ENCODE measurements at places on chromosomes 7 and 10.

DNA sequence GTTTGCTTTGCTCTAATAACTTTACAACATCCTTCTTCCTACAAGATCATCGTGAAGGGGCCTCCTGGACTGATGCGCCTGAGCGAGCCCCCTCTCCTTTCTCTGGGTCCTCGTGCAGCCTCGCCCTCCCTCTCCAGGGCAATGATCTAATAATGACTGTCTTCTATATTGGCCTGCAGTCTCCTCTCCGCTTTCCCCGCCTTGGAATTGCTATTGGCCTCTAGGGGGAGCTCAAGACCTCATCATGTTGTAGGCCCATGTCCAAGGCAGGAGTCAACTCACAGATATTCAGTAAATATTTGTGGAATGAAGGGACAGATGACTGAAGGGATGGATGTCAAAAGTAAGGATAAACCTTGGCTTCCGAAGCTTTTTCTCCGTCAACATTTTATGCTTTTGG is 1180.3 kb downstream of the TYW1 start:
- DNase-seq: peak; percentile 93

DNA sequence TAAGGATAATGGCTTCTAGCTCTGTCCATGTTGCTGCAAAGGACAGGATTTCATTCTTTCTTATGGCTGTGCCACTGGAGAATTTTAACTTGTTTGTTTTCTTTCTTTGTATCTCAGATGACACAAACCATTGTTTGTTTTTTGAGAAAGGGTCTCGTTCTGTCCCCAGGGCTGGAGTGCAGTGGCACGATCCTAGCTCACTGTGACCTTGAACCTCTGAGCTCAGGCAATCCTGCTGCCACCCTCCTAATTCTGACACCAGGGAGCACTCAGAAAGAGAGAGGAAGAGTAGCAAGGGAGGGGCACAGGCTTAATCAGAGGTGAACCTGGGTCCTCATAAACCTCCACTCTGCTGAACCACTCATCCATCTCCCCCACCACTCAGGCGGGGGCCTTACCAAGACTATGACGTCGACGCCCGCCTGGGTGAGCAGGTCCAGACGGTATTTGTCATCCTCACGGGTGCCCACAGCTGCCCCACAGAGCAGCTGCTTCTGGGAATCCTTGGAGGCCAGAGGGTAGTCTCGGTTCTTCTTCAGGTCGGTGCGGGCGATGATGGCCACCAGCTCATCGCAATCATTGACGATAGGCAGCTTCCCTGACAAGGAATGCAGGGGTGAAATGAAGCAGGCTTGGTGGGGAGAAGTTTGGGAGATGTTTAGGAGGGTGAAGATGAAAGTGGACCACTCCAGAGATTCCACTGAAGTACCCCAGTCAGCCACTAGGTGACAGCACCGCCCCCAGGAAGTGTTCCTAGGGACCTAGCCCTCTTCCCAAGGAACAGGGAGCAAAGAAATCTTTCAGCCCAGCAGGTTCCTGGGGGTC is 11.6 kb downstream of the IMPDH1 start:
- DNase-seq: peak; percentile 92

GRCh38 chr10:5533098-5533731 is 8.5 kb downstream of the CALML3 start:
- DNase-seq: peak; percentile 45

GRCh38 chr10:121566755-121567154 is 31.5 kb downstream of the FGFR2 start:
- DNase-seq: no peak

DNA sequence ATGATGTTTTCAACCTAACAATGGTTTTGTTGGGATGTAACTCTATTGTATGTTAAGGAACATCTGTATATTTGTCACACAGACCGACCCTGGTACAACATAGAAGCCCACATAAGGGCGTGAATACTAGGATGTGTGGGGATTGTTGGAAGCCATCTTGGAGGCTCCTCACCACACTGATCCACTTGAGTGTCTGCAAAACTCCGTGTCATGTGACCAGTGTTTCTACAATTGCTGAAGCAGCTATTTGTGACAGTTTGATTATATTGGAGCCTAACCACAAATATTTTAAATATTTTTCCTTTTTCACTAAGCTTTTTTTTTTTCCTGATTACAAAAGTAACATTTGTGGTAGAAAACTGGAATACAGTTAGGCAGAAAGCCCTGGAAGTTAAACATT is 27.9 kb downstream of the RALA start:
- no peak for DNase-seq

DNA sequence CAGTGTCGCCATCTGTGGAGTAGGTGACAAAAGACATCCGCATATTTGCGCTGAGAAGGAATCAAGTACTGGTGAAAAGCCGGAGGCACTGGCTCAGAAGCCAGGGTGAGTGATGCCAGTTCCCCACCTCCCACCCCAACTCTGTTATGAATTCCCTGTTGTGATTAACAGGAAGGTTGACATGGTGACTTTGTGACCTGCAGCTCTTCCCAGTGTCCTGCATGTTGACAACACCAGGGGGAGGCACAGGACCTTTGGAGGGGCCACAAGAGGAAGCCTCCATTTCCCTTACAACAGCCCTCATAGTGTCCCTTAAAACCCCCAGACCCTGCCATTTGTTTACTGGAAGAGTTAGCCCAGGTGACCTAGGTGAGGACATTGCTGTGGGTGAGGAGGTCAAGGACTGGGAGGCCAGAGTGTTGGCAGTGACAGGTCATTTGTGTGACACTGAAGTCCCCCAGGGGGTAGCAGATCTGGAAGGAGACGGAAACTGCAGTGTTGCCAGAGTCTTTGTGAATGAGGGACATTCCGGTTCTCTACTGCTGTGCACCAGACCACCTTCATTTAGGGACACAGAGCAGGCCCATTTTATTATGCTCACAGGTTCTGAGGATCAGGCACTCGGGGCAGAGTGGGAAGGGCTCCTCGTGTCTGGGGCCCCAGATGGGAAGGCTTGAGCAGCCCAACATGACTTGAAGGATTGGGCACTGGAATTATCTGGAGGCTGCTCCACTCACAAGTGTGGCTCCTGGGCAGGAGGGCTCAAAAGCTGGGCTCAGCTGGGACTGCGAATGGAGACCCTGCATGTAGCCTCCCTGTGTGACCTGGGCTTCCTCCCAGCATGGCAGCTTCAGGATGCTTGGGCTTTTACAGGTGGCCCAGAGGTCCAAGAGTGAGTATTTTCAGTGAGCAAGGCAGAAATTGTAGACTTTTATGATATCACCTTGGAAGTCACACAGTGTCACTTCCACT is 13.0 kb upstream of the ANTXRL start:
- DNase-seq: peak; percentile 81

GRCh38 chr7:22094413-22095342 is 149.0 kb upstream of the CDCA7L start:
- no peak for DNase-seq

- no peak for DNase-seq
These were observed 7.4 kb downstream of the ZNF487 start for GRCh38 chr10:43444323-43444722.

DNA sequence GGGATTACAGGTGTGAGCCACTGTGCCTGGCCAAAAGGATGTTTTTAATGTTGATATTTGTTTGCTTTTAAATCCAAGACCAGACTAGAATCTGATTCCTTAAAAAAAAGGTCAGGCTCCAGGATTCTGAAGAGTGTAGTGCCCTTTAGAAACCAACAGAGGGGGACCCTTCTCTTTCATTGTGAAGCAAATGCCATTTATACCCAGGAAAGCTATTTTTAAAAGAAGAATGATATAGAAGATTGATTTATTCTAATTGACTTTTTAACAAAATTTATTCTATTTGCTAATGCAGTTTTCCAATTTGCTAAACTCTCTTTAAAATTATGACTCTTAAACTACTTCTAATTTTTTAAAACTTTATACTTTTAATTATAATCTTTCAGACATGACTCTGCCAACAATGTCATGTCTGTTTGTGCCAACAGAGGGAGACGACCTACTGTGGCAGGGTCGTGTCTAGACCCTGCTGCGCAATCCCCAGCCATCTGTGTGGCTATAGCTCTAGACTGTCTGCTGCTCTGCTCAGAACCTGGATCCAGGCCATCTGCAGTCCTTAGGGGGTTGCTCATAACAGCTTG is 201.0 kb upstream of the IMMP2L start:
- DNase-seq: peak; percentile 76

DNA sequence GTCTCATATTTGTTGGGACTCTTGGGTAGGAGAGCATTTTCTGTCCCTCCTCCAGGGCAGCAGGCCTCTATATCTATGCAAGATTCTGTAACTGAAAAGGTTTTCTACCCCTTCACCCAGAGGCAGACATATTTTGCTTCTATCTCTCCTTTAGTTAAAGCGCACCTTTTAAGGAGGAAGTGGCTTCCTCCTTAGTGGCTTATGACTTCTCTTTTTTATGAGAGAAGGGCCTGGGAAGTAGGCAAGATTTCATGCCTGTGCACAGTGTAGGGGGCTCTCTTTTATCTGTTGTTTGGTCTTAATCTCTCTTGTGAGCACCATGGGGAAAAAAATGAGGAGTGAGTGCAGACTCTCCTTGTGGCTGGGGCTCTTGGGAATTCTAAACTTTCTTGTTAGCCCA is 122.1 kb downstream of the LRMDA start:
- DNase-seq: no peak

DNA sequence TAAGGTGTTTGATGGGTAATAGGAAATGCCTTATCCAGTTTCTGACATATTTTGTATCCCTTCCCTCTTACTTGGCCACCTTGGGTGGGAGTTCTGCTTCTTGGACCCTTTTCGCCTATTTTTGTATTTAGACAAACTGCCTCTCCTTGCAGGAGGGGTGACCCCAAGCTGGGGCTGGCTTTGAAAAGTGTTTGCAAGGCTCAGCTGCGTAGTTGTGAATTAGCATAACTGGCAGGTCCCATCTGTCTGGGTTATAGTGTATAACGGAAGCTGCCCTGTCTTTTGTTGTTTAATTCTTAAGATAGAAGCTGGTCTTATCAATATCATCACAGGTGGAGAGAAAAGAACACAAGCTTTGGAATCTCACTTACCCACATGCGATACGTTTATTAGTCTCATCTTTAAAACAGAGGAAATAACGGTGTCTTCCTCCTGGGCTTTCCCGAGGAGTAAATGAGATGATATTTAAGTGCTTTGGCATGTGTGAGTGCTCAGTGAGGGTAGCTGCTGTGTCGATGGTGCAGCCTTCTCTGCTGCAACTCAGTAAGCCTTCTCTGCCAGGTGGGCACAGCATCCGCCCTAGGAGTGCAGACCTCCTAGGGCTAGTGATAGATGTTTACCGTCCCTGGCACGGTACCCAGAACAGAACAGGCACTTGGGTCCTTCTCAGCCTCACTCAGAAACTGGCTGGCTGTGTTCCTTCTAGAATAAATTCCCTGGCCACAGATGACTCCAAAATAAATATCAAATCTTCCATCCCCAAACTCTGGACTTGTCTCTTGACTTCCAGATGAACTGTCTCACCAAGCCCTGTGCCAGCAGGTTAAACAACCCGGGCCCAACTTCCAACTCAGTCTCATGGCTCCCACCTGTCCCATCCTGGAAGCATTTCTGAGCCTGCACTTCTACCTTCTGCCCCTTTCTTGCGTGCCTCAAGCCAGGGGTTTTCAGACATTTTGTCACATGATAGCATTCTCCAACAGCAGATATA is 227.3 kb downstream of the GFRA1 start:
- no peak for DNase-seq

Data from endodermal cell (in vitro differentiated cells).